CD8-positive, alpha-beta memory T cell (primary cell): ENCODE measurements at places on chromosomes 13 and 19. TPM values are rescaled to one million over a fixed set of nuclear protein-coding genes. Genes with fewer than 3 reads are reported as not detected.
A peak's percentile ranks its signal among the peaks of the same experiment; 100 is the strongest.

CACNG6 gene
- not detected for total RNA-seq

DNA sequence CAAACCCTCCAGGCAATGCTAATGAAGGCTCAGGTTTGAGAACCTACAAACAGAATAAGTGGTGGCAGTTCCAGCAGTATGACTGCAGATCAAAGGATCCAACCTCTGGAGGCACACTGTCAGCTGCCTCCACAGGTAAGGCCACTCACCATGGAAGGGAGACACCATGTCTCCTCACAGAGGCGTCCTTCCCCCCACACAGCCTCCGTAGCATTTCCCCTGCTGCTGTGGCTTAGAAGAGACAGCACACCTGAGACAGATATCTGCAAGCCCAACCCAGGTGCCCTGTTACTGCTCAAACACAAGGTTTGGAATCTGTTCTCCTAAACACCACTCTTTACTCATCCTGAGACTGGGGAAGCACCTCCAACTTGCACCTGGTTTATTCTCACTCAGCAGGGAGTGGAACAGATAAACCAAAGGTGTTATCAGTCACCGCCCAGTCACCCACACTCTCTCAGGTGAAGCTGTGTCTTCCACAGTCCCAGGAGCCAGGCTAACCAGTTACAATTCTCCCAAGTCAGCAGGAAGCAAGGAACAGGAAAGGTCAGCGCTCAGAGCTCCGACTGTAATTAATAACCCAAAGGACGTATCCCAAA, 311.2 kb downstream of the FOXO1 start:
- no peaks in the 10 kb centered on the region for H3K27me3 ChIP-seq
- H3K4me3 ChIP-seq, result no peak overlapping the region
- H3K36me3 ChIP-seq, result no peaks in the 10 kb centered on the region
- H3K4me1 ChIP-seq, result no peaks in the 10 kb centered on the region
- H3K27ac ChIP-seq, result no peak overlapping the region

- H3K4me3 ChIP-seq, result no peak overlapping the region
- DNase-seq, result no peak
- H3K36me3 ChIP-seq, result peaks cover 15% of the 10 kb centered on the region
- no peaks in the 10 kb centered on the region for H3K27me3 ChIP-seq
- no peak overlapping the region for H3K27ac ChIP-seq
- no peaks in the 10 kb centered on the region for H3K4me1 ChIP-seq
Observed at GRCh38 chr19:17737690-17738153, 13.6 kb upstream of the FCHO1 start.

DNA sequence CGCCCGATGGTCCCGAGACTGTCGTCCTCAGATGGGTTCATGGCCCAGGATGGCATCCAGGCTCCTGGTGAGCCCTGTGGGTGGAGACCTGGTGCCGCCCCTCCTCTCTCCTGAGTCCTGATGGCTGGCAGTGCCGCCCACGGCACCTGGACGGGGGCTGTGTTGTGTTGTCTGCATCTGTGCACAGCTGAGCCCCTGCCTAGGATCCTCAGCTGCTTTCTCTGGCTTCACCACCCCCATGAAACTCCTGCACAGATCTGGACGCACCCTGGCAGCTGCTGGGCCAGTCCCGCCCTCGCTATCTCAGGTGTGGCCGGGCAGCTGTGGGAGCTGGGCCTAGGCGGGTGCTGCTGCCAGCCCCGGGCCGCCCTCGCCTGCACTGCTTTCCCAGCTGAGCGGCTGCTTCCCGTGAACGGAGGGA, 27.7 kb downstream of the MCF2L start:
- H3K4me1 ChIP-seq, result no peaks in the 10 kb centered on the region
- DNase-seq, result no peak
- no peaks in the 10 kb centered on the region for H3K36me3 ChIP-seq
- H3K27ac ChIP-seq, result no peak overlapping the region
- no peak overlapping the region for H3K4me3 ChIP-seq

DNA sequence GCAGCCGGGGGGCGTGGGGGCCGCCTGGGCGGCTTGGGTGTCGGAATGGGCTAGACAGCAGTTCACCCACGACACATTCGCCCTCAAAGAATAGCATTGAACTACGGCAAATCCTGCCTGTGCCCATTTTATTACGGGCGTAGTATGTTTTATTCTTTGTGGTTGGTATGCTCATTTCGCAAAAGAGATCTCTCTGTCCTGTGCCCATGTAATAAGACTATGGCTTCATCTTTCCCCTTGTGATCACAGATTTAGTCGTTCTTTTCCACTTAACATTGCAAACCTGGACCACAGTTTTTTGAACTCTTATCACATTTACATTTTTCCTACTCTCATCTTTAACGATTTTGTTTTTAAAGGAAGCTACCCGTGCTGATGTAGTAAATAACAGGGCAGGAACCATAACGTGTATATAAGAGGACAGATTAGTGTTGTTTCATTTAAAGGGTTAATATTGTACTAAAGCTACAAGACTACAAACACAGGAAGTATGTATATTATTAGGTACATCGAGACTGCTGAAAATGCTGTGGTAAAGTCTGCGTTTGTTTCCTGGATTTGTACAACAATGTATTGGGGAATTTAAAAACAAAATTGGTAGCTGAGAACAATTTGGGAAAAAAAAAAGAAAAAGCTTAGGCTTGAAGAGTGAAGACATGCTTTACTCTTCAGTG, 3.2 kb upstream of the MYCBP2 start:
- peak overlapping the region; percentile 69 for H3K27ac ChIP-seq
- peak overlapping the region; percentile 74 for H3K4me3 ChIP-seq
- no peak for DNase-seq
- H3K36me3 ChIP-seq, result no peaks in the 10 kb centered on the region
- H3K4me1 ChIP-seq, result peaks cover 25% of the 10 kb centered on the region

RNF225 gene
- 0.78 TPM for total RNA-seq

- H3K36me3 ChIP-seq, result no peaks in the 10 kb centered on the region
- no peak overlapping the region for H3K4me3 ChIP-seq
- no peak for DNase-seq
- H3K27me3 ChIP-seq, result no peaks in the 10 kb centered on the region
- no peak overlapping the region for H3K27ac ChIP-seq
Observed at GRCh38 chr13:40313269-40314200, 352.9 kb downstream of the FOXO1 start.

DNA sequence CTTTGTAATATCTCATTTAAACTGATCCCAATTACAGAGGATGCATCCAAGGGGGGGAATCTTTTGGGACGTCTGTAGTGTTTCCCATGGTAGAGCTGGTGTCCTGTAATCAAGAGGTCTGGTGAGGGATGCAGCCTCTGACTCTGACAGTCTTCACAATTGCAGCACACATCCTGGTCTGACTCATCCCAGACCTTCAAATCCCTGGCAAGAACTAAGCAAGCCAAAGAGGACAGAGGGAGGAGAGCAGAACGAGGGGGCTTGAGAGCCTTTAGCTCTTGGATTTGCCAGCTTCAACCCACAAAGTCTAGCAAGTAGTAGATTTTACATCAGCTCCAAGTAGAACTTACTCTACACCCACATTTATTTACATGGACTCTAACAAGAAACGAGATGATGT, 17.3 kb upstream of the FCGBP start:
- no peaks in the 10 kb centered on the region for H3K36me3 ChIP-seq
- DNase-seq, result no peak
- H3K27ac ChIP-seq, result no peak overlapping the region
- peaks cover 78% of the 10 kb centered on the region for H3K4me1 ChIP-seq
- H3K27me3 ChIP-seq, result no peaks in the 10 kb centered on the region
- H3K4me3 ChIP-seq, result peak overlapping the region; percentile 20

DNA sequence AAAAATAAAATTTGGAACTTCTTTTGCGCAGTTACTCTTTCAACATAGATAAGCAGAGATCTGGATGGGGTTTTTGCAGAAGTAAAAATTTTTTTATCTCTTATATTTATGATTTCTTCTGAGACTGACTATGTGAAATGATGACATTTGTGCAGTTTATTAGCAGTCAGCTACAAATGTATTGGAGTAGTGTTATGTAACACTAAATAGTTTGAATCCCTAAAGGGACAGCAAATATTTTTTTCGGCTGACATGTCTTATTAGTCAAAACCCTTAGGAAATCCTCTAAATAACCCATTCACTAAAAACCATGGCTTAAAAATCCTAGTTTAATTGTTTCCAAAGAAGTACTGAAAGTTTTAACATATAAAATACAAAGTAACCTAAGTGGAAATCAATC, 48.0 kb upstream of the EDNRB start:
- H3K36me3 ChIP-seq, result no peaks in the 10 kb centered on the region
- no peaks in the 10 kb centered on the region for H3K4me1 ChIP-seq
- no peak for DNase-seq

DNA sequence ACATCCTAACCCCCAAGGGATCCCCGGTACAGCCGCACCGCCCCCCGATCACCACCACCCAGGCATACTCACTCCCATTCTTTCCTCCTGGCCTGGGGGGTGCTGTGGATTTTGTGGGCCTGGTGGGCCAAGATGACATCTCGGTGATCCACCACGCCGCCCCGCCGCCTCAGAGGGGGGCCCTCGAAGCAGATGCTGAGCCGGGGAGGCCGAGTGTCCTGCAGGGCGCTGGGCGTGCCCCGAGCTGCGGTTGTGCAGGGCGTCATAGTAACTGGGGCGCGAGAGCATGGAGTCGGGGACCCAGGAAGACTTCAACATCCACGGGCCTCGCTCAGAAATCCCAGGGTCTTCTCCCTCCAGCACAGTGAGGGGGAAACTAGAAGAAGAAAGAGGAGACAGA, 93.4 kb upstream of the CACNA1A start:
- H3K4me3 ChIP-seq, result no peak overlapping the region
- DNase-seq, result no peak
- no peak overlapping the region for H3K27ac ChIP-seq
- no peaks in the 10 kb centered on the region for H3K27me3 ChIP-seq

GRCh38 chr13:99310382-99311031, 3.3 kb upstream of the GPR183 start:
- no peak for DNase-seq
- no peaks in the 10 kb centered on the region for H3K27me3 ChIP-seq
- no peak overlapping the region for H3K4me3 ChIP-seq
- H3K4me1 ChIP-seq, result peaks cover 77% of the 10 kb centered on the region

KIR3DL1 gene
- 0.11 TPM for total RNA-seq

GRCh38 chr13:44389060-44389666, 15.5 kb downstream of the SERP2 start:
- no peaks in the 10 kb centered on the region for H3K27me3 ChIP-seq
- no peak overlapping the region for H3K4me3 ChIP-seq
- H3K27ac ChIP-seq, result no peak overlapping the region
- DNase-seq, result no peak
- H3K36me3 ChIP-seq, result no peaks in the 10 kb centered on the region

DNA sequence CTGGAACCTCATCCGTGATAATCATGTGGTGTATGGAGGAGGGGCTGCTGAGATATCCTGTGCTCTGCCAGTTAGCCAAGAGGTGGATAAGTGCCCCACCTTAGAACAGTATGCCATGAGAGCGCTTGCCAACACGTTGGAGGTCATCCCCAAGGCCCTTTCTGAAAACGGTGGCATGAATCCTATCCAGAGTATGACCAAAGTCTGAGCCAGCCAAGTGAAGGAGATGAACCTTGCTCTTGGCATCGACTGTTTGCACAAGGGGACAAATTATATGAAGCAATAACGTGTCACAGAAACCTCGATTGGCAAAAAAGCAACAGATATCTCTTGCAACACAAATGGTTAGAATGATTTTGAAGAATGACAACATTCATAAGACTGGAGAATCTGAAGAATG, 251.2 kb upstream of the OBI1 start:
- no peak for DNase-seq
- H3K4me1 ChIP-seq, result no peaks in the 10 kb centered on the region
- H3K4me3 ChIP-seq, result no peak overlapping the region
- no peaks in the 10 kb centered on the region for H3K27me3 ChIP-seq
- no peak overlapping the region for H3K27ac ChIP-seq

C19orf53 gene
- total RNA-seq, result 163 TPM

DNA sequence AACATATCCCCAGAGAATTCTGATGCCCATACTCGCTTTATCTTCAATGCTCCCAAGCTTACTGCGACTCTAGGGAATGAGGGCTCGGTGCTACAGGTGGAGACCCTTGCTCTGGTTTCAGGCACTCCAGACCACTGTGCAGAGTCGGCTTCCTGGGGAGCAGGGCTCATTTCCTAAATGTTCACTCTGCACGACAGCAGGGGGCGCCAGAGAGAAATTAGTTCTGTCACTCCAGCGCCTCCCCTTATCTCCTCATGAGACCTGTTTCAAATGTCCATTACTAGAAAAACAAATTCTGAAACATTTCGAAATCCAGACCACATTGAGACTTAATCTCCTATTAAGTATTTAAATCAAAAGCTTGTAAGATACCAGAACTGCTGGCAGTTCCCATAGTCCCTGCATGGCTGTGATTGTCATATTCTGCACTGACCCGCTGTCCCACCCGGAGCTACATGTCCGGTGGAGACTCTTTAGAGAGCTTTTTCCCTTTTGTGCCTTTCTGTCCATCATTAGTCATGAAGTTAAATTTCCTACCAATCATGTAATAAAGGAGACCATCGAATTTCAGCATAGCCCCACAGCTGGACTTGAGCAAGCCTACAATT, 22.4 kb downstream of the EPSTI1 start:
- H3K27ac ChIP-seq, result no peak overlapping the region
- peak; percentile 69 for DNase-seq
- no peak overlapping the region for H3K4me3 ChIP-seq

NEK5 gene
- not detected for total RNA-seq

LHB gene
- not detected for total RNA-seq

C19orf67 gene
- total RNA-seq, result not detected

DNA sequence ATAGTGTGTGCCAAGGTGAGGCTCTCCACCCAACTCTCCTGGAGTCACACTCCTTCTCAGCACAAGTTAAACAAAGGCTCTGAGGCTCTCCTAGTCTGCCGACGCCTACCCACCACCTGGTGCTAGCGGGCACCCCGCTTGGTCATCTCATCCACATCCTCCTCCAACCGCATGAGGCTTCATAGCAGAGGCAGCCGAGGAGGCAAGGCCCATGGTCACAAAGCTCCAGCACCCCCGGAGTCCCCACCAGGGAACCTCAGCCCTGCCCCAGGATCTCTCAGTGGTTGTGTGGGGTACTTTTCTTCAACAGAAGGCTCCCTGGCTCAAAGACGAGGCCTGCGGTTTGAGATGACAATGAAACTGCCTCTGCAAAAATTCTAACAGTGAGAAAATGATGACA, 43.0 kb downstream of the STK24 start:
- no peaks in the 10 kb centered on the region for H3K27me3 ChIP-seq
- H3K27ac ChIP-seq, result no peak overlapping the region
- peaks cover 88% of the 10 kb centered on the region for H3K4me1 ChIP-seq
- DNase-seq, result no peak
- H3K4me3 ChIP-seq, result no peak overlapping the region

PEX11G gene
- total RNA-seq, result 0.95 TPM

APOC1 gene
- 4.6 TPM for total RNA-seq

DNA sequence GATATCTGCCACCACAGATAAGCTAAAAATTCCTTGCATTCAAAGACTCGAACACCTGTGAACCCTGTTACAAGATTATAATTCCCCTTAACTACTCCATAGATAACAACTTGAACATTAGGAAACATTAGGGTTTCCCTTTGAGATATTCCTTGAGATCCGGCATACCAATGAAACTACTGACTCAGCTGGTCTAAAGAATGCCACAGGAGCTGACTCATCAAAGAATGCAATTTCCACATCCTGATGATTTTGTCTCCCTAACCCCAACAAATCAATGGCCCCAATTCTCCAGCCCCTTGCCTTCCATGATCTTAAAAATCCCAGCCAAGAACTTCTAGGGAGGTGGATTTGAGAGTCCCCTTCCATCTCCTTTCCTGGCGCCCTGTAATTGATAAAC, 35.6 kb upstream of the ZNF599 start:
- H3K27me3 ChIP-seq, result no peaks in the 10 kb centered on the region
- DNase-seq, result no peak
- no peaks in the 10 kb centered on the region for H3K36me3 ChIP-seq
- no peaks in the 10 kb centered on the region for H3K4me1 ChIP-seq

BSPH1 gene
- total RNA-seq, result not detected
